GM23338 (cell line): ENCODE measurements at places on chromosomes 12 and 14. TPM values are rescaled to one million over a fixed set of nuclear protein-coding genes. Genes with fewer than 3 reads are reported as not detected.
A peak's percentile ranks its signal among the peaks of the same experiment; 100 is the strongest.

The IL31 gene
- total RNA-seq: not detected in 2 replicates

The LRRC43 gene
- total RNA-seq: not detected in 2 replicates

The PLEKHG7 gene
- total RNA-seq: not detected in 2 replicates

The CYP27B1 gene
- 2.7 and 6.8 TPM in 2 replicates for total RNA-seq

The ITGB7 gene
- total RNA-seq: 0.39 TPM in 1 of 2 replicates, not detected in the other

The PLD4 gene
- total RNA-seq: 0.08 TPM in 1 of 2 replicates, not detected in the other

The ZDHHC17 gene
- total RNA-seq: 42.4 and 43.5 TPM in 2 replicates

The LRR1 gene
- total RNA-seq: 27.8 and 31.8 TPM in 2 replicates

The KRT4 gene
- not detected in 2 replicates for total RNA-seq

The SLC25A47 gene
- not detected in 2 replicates for total RNA-seq

The KRT72 gene
- not detected in 2 replicates for total RNA-seq

The KERA gene
- not detected in 2 replicates for total RNA-seq

The OVCH1 gene
- total RNA-seq: not detected in 2 replicates

The MORN3 gene
- total RNA-seq: 0.14 and 0.47 TPM in 2 replicates

The FOXA1 gene
- total RNA-seq: 1.8 TPM in 1 of 2 replicates, not detected in the other

The NRL gene
- total RNA-seq: 2.2 and 5.2 TPM in 2 replicates

The PPFIA2 gene
- total RNA-seq: 5.9 and 7.2 TPM in 2 replicates

The FNTB gene
- total RNA-seq: 10.7 and 12.5 TPM in 2 replicates

The RNASE7 gene
- total RNA-seq: not detected in 2 replicates

The NTS gene
- 16.2 and 17.1 TPM in 2 replicates for total RNA-seq

DNA sequence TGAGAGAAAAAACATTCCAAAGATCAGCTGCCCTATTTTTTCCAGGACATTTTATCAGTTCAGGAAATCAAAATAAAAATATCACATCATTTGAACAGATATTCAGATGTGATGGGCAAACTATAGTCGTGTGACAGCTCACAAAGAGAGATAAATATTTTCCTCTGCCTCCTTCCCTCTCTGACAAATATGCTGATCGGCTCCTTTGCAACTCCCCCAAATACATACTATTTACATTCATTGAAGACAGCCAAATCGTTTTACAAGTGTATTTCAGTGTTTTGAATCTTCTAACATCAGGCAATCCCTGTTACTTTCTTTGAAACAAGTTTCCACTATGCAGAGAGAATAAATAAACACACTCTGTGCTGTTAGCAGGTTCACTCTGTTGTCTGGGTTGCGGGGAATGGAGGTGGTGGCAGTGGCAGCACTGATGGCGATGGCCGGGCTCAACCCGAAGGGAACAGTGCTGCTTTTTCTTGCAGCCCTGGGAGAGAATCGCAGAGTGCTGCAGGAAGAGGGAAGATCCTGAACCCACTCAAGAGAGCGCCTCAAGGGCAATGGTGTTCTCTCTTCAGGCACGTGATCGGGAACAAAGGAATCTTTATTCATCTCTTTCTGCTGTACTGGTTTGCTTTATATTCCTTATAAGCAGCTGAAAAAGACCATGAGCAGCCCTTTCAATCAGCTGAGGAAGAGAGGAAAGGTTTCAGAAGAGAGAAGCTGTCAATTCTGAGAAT, 142.5 kb downstream of the PHLDA1 start:
- DNase-seq: peak; percentile 56

- DNase-seq: no peak
Measured at GRCh38 chr14:73757381-73757780, 43.2 kb upstream of the PNMA1 start.

- no peak for DNase-seq
Measured at GRCh38 chr12:44929236-44929885, 53.2 kb upstream of the NELL2 start.

DNA sequence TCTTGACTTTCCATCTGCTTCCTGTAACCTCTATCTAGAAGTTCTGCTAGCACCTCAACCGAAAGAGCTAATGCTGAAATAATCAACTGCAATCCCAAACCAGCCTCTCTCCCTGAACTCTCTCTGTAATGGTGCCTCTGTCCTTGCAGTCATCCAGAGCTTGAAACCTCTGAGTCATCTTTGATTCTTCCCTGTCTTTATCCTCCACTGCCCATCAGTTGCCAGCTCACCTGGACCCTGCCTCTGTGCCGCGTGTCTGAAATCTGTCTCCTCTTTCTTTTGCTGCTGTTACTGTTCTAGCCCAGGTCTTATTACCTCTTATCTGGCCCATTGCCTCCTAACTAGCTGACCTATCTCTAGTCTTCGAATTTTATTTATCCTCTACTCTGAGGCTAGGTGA, 15.5 kb downstream of the CLSTN3 start:
- no peak for DNase-seq

DNA sequence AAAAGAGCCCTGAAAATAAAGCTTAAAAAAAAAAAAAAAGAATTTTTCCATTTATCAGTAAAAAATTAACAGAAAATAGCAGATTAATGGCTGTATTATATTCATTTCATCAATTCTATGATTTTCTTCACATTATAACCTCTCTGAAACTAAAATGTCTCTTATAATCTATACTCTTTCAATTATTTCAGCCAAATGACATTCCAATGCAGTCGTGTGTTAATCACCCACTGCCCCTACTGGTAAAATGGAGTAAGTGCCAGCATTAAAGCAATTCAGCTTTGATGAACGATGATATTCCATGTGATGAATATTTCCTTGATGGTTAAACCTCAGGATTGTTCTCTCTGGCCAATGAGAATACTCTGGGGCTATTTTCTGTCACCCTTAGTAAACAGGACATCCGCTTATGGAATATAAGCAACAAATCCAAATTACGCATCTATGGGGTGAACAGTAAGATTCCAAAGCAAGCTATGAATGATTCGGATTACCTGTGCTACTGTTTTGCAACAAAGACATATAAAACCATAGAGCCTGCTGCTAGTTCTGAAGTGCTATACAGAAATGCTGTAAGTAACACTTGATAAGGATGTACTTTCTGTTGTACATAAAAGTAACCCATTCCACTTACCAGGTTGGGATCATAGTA, 20.3 kb upstream of the SYCP3 start:
- DNase-seq: peak; percentile 62

DNA sequence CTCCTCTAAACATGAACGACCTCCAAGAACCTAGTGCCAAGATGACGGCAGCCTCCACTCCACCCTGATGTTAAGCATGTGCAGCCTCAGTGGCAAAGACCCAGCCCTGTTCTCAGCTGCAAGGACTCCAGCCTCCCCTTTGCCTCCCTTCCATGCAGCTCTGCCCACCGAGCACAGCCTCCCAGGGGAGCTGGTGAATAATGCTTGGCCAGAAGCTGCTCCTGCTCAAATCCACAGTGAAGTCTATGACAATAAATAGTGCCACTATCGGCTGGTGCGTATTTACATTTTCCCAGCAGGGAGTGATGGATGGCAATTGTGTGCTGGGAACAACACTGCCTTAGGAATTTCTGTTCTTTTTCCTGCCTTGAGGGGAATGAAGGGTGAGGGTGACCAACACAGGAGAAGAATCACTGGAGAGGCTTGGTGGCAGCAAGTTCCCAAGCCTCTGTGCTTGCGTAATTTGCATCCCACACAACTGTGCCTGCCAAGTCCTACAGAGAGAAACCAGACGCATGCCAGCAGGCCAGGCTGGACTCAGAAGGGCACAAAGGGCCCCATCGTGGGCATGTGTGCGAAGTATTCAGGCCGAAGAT, 29.9 kb upstream of the TC2N start:
- DNase-seq: peak; percentile 33

- DNase-seq: peak; percentile 51
Measured at GRCh38 chr12:754851-755562, 2.6 kb downstream of the WNK1 start.

- DNase-seq: peak; percentile 24
Measured at GRCh38 chr12:120795441-120796178, 70.0 kb downstream of the ACADS start.

DNA sequence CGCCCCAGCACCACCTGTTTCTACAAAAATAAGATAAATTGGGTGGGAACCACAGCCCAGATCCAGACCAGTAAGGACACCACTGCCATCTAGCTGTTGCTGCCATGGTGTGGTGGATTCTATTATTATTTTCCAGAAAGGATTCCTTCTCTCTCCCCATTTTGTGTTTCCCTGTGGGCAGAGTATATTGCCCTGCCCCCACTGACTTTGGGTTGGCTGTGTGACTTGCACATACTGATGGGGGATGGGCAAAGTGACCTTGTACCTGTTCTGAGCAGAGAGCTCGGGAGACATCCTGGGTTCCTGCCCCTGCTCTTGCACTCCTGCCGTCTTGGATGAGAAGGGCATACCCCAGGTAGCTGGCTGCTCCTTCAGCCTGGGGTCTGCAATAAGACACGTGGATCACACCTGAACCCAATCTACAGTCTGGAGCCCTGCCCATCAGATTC, 24.3 kb downstream of the MOAP1 start:
- DNase-seq: peak; percentile 73

- peak; percentile 51 for DNase-seq
Measured at GRCh38 chr14:91649930-91650329, 82.0 kb downstream of the CATSPERB start.

DNA sequence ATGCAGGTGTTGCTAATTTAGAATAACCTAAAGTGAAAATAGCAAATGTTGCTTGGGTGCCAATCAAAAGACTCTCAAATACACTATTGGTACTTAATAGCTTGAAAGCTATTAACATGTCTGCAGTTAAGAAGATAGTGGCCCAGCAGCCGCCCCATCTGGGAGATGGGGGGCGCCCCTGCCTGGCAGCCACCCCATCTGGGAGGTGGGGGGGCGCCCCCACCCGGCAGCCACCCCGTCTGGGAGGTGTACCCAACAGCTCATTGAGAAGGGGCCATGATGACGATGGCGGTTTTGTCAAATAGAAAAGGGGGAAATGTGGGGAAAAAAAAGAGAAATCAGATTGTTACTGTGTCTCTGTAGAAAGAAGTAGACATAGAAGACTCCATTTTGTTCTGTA, 923.1 kb upstream of the MDGA2 start:
- DNase-seq: no peak

GRCh38 chr14:61471297-61472005, 150.1 kb downstream of the PRKCH start:
- no peak for DNase-seq

GRCh38 chr12:32988982-32989381, 92.4 kb upstream of the PKP2 start:
- DNase-seq: peak; percentile 46

DNA sequence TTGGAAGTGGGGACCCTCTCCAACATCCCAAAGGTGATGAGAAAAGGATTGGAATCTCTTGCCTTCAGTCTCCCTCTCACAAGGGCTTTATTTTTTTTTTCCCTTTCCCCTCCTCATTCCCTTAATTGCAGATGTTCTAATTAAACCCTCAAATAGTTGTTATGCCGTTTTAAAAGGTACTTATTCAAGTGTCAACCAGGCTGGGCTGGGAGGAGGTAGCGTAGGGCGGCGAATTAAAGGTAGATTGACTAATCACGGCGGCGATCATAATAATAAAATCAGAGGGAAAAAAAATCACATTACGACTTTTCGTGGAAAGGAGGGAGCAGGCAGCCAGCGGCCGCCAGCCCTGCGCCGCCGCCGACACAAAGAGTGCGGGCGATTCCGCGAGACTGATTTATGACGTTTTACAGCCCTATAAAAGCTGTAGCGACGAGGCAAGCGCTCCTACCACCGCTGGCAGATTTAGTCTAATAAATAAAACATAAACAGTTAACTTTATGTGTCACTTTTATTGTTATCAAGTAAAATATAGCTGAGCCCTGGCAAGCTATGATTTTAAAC, 1.7 kb upstream of the HOXC4 start:
- DNase-seq: no peak

GRCh38 chr14:70073924-70074566, 114.7 kb downstream of the SLC8A3 start:
- DNase-seq: peak; percentile 90

DNA sequence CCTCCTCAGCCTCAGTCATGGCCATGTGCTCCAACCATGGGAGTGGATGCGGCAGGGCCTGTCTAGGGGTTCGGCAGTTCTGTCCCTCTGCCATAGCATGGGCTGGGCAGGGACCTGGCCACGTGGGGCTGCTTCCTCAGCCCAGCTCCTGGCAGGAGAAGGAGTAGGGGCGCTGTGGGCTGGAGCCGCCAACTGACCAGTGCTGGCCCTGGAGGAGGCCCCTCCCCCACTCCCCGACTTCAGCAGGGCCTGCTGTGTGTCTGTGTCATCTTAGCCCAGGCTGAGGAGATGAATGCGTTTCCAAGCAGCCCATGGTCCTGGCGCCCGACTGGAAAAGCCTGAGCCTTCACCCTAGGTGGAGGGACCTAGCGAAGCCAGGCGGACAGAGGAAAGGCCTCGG, 2.7 kb upstream of the PACS2 start:
- DNase-seq: no peak

- DNase-seq: peak; percentile 11
Measured at GRCh38 chr12:52585946-52586345, 12.3 kb upstream of the KRT74 start.

DNA sequence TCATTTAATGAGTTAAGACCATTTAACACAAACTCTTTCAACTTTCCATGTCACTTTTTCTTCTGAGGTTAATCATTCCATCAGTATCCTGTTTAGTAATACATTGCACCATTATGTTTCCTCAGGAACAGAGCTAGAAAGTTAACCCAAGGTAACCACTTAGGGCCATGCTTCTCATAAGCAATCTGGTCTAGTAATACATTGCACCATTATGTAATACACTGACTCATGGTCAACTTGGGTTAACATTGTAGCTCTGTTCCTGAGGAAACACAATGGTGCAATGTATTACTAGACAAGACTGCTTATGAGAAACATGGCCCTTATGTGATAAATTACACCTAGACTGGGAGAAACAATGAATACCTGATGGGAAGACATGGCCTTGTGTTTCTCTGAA, 21.7 kb downstream of the ERH start:
- DNase-seq: no peak

DNA sequence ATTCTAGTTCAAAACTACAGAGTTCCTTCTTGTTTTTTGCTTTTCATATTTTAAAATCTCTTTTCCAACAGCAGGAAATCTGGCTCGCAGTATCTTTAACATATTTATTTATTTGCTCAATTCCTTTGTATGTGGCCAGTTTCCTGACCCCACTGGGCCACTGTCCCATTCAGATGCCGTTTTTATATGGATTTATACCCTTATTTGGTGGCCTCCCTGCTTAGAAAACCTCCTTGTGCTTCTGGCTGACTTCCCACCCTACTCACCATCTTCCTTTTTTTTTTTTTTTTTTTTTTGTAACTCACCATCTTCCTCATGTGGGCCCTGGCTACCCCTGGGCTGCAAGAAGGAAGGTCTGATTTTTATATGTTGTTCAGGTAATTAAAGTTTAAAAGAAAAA, 53.9 kb downstream of the TTLL5 start:
- DNase-seq: no peak

- DNase-seq: peak; percentile 15
Measured at GRCh38 chr14:68548194-68549076, 244.4 kb downstream of the ZFP36L1 start.

GRCh38 chr12:26721800-26722199, 111.2 kb downstream of the ITPR2 start:
- no peak for DNase-seq
